ENCODE measurements at places on chromosomes 4 and X. TPM values are rescaled to one million over a fixed set of nuclear protein-coding genes. Genes with fewer than 3 reads are reported as not detected.

Gene MAOB
- not detected for polyA plus RNA-seq

Gene SLC4A4
- polyA plus RNA-seq = not detected

Gene ARMCX1
- polyA plus RNA-seq = 8.8 TPM

GRCh38 chrX:13716455-13716854 is 18.0 kb downstream of the TRAPPC2 start:
- no peak for DNase-seq

DNA sequence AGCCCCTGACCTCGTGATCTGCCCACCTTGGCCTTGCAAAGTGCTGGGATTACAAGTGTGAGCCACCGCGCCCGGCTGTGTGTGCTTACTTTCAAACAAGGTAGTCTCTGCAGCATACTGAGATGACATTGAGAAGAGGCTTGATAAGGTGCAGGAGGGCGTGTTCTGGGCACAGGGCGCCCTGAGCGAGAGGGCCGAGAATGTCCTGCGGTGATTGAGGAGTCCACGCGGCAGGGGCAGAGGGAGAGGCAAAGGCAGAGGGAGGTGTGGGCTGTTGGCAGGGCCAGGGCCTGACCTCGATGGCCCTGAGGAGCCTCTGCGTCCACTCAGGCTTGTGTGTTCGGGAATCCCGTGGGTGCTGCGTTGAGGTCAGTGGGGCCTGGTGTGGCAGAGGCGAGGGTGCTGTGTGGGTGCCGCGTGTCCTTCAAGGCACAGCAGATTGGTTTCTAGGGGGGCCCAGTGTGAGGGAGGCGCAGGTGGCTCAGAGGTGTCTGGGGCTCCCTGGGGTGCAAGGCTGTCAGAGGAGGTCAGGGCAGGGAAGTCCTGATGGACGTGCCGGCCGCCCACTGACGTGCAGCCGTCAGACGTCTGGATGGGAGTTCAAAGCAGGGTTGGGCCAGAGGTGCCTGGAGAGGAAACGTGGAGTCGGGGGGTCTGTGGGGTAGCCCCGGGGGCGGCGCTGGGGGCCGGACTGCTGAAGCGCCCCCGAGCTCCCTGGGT is 12.1 kb downstream of the PCGF3 start:
- DNase-seq = no peak

- no peak for DNase-seq
Observed at GRCh38 chr4:143502231-143502630, 11.3 kb upstream of the SMARCA5 start.

- DNase-seq = no peak
Observed at GRCh38 chr4:187370918-187371317, 624.7 kb upstream of the ZFP42 start.

- no peak for DNase-seq
Observed at GRCh38 chr4:156606554-156607477, 364.8 kb downstream of the PDGFC start.

DNA sequence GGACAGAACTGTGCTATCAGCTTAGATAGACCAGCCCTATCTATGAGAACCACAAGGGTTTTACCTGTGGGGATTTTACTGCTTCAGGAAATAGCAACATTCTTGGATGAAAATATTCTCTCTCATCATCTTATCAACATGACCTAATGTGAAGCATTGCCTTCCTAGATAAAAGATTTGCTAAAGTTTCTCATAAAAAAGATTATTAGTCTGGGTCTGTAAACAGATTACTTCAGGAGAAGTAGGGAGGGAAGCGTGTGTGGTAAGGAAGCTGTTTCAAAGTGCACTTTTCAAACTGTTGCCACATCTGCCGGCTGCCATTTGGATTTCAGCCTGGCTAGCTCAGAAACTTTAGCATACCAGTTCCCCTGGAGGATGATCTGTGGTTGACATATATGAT is at the start of gene NOX1:
TSS of gene NOX1 (minus strand) at position 35 of the 400 bp plus-strand sequence. CDS start 220 bp downstream, outside the sequence.
- DNase-seq = no peak

DNA sequence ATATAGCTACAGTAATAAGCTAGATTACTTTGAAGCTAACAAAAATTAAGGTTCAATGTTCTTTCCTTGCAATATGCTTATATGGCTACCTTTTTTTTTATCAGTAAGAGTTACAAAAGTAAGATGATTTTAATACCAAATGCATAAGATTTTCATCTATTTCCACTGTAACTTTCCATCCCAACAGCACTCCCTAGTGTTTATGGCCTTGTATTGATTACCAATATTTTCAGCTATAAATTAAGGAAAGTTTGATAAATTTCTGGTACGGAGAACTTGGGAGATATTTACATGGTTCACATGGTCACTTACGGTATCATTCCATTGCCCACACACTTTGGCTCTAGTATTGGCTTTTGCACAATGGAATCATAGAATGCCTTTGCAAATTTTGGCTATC is 448.9 kb upstream of the PABPC4L start:
- peak; percentile 23 for DNase-seq

DNA sequence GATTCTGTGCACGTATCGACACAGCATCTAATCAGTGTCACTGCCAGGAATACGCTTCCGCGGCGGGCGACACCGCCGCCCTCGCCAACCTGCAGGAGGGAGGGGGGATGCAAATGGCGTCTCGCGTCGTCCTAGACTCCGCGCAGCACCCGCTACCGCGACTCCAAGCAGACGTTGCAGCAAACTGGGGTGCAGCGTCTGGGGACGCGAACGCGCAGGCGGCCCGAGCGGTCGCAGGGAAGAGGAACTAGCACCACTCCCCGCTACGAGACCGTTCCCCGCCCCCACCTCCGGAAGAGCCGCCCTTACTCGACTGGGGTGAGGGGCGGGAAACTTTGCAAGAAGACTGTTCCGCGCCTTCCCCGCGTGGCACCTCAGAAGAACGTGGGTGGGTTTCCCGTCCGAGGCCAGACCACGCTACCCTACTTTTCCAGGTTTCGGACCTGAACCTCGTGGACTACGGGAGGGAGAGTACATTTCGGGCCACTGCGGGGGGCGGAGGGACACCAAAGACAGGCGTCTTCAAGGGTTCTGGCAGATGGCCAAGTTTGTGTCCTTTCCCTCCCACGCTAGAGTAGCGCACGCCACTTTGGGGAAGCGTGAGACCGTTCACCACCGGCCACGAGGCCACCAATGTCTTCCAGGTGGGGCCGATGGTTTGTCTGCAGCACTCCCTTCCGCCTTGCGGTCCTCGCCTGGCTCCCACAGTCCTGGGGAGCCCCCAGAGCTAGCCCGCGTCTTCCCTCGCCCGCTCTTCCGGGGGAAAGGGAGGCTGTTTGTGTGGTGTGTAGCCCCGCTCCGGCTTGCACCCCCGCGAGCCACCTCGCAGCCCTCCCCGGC is 78.0 kb upstream of the BCOR start:
- DNase-seq = peak; percentile 42

DNA sequence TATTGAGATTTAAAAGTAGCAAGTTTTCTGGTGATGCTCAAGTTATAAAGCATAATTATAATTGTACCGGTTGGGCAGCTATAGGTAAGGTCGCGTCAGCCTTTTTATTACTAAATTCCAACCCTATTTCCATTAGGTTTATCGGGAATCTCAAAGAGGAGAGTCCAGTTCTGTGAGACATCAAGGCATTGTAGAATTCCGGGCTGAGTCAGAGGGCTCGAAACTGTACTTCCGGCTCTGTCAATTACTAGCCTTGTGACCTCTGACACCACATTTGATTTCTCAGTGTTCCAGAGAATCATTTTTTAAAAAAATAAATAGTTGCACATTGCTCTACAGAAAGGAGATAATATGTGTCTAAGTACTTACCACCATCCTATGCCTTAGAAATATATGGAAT is 4.3 kb downstream of the IL1RAPL1 start:
- peak; percentile 43 for DNase-seq

DNA sequence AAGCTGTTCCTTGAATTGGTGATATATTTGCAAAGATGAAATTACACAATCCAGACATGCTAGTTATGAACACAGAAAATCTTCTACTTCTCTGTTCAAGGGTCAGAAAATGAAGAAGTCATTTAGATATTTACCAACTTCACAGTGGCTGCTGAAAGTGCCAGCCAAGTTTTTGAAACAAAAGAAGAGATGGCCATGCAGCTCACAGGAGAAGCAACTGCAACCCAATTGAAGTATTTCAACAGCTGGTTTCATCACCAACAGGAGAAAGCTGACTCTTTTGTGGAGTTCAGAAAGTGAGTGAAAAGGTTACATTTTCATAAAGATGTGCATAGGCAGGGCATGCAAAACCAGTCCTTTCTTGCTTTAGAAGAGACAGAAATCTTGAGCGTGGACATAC is 70.1 kb upstream of the LSM6 start:
- no peak for DNase-seq

- no peak for DNase-seq
Observed at GRCh38 chr4:173325007-173325736, 9.0 kb downstream of the HMGB2 start.

GRCh38 chr4:40962551-40963180 is 212.9 kb downstream of the NSUN7 start:
- no peak for DNase-seq

DNA sequence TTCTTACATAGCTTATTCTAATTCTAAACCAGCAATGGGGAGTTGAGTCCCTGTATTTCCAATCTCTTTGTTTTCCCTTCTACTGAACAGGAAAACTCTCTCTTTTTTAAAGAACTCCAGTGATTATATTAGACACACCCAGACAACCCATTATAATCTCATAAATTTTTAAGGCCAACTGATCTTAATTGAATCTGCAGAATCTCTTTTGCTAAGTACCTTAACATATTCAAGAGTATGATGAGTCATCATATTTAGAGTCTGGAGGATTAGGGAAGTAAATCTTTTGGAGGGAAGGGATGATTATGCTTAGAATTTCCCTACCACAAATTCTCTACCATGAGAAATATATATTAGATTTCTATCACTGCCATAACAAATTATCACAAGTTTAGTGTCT is 705.1 kb downstream of the CENPC start:
- no peak for DNase-seq

GRCh38 chr4:179663641-179664429 is 2221.6 kb upstream of the AGA start:
- no peak for DNase-seq

Gene CENPVL1
- not detected for polyA plus RNA-seq

Gene PPARGC1A
- not detected for polyA plus RNA-seq

Gene DCAF8L2
- polyA plus RNA-seq = 0.41 TPM

Gene GUCY1B1
- polyA plus RNA-seq = 1.7 TPM

GRCh38 chr4:150451883-150452282 is 130.1 kb upstream of the MAB21L2 start:
- no peak for DNase-seq

DNA sequence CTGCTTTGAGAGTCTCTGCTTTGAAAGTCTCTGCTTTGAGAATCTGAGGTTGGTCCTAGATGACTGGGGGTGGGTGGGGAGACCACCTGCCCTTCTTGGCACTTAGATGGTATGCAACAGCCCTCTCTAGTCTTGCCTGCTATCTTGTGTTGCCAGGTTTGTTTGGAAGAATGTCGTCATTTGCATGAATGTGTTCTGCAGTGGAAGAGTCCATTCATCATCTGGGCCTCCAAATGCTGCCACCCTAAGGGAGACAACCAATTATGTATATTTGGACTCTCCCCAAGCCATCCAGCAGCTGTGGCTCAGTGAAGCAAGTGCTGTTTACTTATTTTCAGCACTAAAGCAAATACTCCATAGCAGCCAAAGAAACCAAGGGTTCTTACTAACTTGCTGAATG is 44.6 kb upstream of the TRPC5OS start:
- DNase-seq = no peak

DNA sequence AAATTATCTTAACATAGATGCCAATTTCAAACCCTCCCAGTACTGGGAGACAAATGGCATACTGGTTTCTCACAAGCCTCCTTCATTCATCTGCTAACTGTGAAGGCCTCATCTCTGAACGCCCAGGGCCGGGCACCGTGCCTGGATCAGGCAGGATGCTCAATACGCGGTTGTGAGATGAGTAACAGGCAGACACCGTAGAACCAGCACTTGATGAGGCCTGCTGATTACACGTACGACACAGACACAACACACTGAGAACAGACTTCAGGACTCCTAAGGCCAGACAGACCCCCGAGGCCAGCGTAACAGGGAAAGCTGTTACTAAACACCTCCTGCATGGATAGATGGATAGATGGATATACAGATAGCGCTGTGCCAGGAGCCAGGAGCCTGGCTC is 154.6 kb downstream of the AFAP1 start:
- DNase-seq = peak; percentile 67

GRCh38 chr4:26272654-26273615 is 47.9 kb upstream of the RBPJ start:
- no peak for DNase-seq

DNA sequence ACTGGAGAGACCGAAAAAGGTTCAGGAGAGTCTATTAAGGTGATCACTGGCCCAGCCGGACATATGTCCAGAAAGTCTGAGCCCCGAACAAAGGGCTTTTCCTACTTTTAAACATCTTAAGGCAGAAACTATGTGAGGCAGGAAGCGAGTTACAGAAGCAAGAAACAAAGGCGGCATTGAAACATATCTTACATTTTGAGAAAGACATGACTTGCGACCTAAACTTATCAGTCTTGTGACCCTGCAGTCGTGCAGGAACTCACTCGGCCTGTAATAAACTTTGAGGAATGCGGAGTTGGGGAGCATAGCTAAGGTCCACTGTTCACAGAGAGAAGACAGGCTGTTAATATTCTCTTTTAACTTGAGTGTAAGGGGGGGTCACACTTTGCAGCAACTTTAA is 158.7 kb downstream of the TBX22 start:
- DNase-seq = no peak

Gene POU3F4
- not detected for polyA plus RNA-seq

Gene PCDH7
- 11.1 TPM for polyA plus RNA-seq

Gene VCX
- polyA plus RNA-seq = not detected

DNA sequence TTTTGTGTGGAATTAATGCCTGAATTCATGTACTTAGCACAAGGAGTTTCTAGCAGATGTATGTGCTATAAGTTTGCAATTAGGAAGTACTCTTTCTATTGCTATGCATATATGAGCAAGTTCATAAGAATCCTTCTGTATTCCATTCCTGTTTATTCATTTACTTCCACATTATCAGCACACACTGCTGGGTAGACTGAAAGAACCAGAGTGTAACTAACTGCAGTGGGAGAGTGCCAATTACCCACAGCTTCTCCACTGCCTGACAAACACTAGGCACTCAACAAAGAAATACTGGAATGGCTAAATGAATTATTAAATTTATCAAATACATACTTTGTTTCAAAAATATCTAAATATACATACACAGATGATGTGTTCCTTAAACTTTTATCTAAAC is 219.6 kb downstream of the CAMK2D start:
- no peak for DNase-seq

- DNase-seq = no peak
Observed at GRCh38 chr4:44563496-44563895, 87.9 kb downstream of the YIPF7 start.

GRCh38 chr4:8303485-8304281 is 34.1 kb downstream of the HTRA3 start:
- DNase-seq = peak; percentile 67

- peak; percentile 82 for DNase-seq
Observed at GRCh38 chr4:57110640-57111511, 691 bp upstream of the IGFBP7 start.

- no peak for DNase-seq
Observed at GRCh38 chrX:101605146-101605545, 12.7 kb downstream of the ARMCX6 start.

All from endothelial cell of umbilical vein (primary cell).